ENCODE measurements at places on chromosomes 3 and 15.

- no peak for DNase-seq
These were observed 17.4 kb upstream of the RAF1 start for GRCh38 chr3:12681089-12681942.

DNA sequence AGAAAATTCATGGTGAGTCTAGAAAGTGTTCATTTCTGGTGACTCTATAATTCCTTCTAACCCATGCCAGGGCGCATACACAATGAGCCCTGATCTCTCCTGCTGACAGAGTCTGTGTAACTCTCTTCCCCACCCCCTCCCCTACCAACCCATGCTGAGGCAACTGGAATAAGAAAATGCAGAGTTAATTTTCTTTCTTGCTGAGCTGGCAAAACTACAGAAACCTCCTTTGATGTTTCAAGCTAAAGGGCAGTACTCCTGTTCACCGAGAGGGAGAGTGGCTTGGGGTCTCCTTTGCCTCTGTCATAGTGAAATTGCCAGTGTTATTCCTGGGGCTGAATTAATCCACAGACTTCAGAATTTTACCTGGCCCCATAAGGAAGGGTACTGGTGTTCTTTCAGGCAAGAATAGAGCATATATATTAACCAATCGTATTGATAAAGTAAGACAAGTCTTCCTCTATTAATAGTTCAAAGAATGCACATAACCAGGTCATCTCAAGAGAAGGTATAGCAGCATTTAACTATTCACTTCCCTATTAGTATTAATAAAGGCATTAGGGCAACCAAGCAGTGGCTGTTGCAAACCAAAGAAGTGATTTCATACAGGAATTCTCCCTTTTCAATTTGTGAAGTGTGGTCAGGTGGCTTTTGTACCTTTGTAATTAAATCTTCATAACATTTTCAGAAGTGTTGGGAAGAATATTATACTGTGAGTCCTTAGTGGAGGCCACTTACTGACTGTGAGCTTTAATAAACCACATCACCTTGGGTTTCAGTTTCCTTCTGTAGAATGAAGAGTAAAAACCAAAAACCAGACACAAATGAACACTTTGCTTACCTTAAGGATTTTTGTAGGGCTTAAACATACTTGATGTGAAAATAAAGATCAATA is 4.1 kb downstream of the GAP43 start:
- DNase-seq, result no peak

DNA sequence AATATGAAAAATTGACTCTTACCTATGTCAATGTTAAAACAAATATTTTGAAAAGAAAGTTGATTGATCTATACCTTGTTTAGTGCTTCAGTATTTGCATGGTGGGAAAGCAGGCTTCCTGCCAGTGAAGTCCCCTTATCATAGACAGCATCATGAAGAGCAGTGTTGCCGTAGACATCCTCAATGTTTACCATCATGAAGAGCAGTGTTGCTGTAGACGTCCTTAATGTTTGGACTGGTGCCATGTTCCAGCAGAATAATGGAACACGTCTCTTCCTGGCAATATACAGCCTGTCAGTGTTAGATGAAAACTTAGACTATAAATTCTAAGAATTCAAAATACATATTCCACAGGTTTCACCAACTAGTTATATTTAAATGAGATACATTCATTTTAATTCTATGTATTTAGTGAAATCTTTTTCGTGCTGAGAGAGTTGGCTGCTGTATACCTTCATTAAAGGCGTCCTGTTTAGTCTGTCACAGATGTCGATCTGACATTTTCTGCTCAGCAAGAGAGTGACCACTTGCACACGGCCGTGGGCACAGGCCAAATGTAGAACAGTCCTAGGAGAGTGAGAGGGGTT is 116.8 kb downstream of the LMLN start:
- no peak for DNase-seq

DNA sequence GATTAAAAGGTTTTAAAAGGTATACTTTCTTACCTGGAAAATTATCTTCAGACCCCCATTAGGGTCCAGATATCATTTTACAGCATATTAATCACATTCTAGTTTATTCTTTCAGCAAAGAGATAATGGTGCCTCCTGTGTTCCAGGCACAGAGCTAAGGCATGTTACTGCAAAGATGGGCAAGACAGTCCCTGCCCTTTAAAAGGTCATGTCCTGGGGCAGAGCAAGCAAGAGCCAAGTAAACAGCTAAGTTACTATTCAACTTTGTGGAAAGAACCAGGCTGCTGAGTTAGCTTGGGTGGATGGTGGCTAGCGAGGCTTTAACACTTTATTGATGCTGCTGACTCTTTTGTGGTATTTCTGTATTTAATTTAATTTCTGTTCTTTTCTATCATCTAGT is 75.0 kb downstream of the LRRC28 start:
- DNase-seq, result no peak

GRCh38 chr3:68919000-68919399 is 13.3 kb downstream of the TAFA4 start:
- peak; percentile 31 for DNase-seq

DNA sequence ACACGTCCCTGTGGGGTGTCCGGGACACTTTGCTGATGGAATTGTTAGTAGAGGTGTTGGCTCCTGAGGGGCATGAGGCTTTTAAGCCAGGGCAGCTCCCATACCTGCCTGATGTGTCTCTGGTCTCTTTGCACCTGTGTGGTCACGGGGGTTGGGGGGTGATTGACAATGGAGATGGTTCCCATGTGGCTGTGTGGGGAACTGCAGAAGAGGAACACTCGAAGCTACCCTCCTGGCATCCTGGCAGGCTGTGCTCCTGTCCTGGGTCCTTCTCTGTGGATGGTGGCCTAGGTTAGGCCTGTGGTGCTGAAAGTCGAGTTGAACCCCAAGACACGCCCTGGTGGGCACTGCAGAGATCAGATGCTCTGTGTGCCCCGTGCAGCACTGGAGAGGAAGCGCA is 73.4 kb downstream of the HMCES start:
- no peak for DNase-seq

- no peak for DNase-seq
These were observed 2.4 kb downstream of the FYTTD1 start for GRCh38 chr3:197752107-197752506.

DNA sequence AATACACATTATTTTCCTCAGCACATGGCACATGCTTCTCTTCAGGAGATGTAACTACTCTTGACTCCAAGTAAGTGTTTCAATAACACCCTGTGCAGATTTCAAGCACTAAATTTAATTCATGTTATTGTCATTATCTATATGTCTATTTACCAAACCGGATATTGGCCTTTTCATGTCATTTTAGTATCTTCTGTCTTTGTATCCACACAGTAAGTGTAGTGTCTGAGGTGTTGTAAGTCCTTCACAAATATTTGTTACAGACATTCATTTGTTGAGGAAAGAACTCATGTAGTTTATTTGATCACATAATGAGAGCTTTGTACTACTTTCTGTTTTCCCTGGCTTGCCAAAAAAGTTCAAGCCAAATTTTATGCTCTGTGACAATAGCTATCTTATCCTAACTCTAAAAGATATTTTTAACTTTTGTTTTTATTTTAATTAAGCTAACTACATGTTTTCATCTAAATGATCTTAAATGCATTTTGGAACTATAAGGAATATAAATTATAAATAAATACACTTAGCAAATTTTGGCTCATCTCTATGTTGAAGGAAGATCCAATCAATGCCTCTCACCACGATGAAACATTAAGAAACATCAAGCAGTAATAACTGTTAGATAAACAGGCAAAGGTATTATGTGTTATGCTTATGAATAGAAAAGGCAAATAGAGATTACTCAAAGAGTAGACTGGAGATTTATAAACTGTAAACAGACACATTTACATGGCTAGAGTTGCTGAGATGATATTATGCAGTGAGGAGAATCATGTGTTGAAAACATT is 48.3 kb downstream of the SPTSSB start:
- DNase-seq, result no peak

GRCh38 chr3:73324203-73325155 is 263.0 kb downstream of the EBLN2 start:
- DNase-seq, result no peak

DNA sequence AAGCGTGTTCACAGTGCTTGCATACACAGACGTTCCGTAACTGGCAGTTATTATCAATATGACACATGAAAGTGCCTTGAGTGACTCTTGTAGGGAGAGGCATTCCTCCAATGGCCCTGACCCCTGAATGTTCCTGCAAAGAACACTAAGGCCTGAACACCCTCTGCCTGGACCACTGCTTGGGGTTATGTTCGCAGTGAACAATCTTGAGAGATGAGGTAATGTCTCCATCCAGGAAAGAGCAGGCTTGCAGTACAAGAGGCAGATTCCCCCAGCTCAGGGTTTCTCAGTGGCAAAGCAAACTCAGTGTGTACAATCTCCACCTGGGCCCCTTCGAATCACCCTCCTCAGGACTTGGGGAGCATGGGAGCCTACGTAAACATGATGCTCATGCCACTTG is 324.6 kb downstream of the MAGI1 start:
- DNase-seq, result peak; percentile 91

GRCh38 chr3:127803619-127804018 is 18.7 kb downstream of the MGLL start:
- peak; percentile 83 for DNase-seq

GRCh38 chr3:49872801-49873281 is 3.1 kb upstream of the CAMKV start:
- no peak for DNase-seq

DNA sequence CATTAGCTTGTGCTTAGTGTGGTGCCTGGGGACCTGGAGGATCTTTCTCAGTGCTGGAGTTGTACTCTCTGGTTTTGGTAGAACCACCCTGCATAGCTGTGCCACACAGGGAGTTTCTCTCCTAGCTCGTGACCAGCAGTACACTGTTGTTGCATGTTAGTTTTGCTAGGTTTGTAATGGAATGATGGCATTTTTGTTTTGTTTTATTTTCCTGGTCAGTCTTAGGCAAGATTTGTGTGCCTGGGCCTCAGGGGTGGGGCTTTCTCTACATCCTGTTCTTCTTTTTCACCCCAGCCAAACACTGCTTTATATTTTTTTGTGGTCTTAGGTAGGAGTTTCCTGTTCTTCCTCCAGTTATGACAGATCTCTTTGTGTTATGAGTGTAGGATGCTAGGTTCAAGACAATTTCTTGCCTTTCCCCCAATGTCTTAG is 534.5 kb upstream of the KCNMB2 start:
- no peak for DNase-seq
